ENCODE measurements at places on chromosomes 5 and 9. TPM values are rescaled to one million over a fixed set of nuclear protein-coding genes. Genes with fewer than 3 reads are reported as not detected.

Gene SHOC1
- total RNA-seq: not detected

Gene GBGT1
- total RNA-seq: 4.3 TPM

Gene FOXD4L5
- total RNA-seq: not detected

Gene ATOX1
- total RNA-seq: 297 TPM

Gene IL13
- total RNA-seq: not detected

Gene ERAP2
- 12.7 TPM for total RNA-seq

Gene IRX2
- not detected for total RNA-seq

Gene PRDM9
- not detected for total RNA-seq

All from glomerular endothelial cell (primary cell).